Stimulated activated CD8-positive, alpha-beta memory T cell treated with anti-CD3 and anti-CD28 coated beads, Interleukin-7, amount 100 ng/mL, for 1 hour (primary cell): ENCODE measurements at places on chromosomes 6 and 20.

- DNase-seq: no peak
These were observed 272.3 kb downstream of the KHDC1L start for GRCh38 chr6:72952808-72953630.

DNA sequence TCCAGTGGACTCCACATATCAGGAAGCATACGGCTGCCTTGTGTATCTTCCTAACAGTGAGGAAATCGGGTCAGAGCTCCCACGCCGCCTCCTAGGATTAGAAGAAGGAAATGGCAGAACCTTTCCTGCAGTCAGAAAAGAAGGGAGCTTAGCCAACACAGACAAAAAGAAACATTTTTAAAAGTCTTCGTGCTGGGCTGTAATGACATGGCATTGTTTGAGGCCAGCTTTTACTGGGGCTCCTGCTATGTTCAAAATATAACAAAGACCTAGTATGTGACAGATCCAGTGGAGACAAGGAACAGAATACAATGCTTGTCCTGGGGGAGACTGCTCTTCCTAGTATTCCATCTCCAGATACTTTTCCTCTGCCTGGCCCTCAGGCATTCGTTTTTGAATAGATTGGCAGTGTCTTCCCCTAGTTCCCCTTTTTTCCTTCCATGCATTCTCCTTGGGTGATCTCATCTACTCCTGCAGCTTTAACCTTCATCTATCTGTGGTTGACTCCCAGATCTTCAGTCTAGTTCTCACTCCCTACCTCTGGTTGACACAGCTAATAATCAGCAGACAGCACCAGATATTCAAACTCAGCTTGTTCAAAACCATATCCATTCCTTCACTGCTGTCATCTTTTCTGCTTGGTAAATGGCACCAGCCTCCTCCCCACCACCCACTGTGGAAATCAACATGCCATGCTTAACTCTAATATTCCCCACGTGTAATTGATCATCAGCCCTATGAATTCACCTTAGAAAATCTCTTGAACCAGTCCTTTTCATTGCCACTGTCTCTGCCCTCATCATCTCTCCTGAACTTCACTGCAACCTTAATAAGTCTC, 94.5 kb upstream of the VSTM2L start:
- no peak for DNase-seq

- no peak for DNase-seq
These were observed 4.8 kb downstream of the TAF4 start for GRCh38 chr20:62060631-62061541.

DNA sequence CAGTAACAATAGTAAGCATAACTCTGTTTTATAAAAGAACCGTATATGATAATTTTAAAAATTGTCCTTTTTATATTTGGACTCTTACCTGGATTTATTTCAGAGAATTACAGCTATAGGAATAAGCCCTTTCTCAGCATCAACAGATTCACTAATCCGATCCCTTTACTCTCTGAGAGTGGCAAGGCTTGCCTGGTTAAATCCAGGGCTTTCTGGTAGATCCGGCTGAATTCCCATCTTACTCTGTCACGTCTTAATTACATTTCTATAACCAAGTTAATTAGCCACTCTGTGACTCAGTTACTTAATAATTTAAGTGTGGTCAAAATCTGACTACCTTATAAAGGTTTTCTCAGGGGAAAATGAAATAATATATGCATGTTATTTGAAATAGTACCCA, 294.7 kb downstream of the FRK start:
- DNase-seq: no peak

GRCh38 chr20:58753922-58754551, 61.4 kb downstream of the NPEPL1 start:
- no peak for DNase-seq

DNA sequence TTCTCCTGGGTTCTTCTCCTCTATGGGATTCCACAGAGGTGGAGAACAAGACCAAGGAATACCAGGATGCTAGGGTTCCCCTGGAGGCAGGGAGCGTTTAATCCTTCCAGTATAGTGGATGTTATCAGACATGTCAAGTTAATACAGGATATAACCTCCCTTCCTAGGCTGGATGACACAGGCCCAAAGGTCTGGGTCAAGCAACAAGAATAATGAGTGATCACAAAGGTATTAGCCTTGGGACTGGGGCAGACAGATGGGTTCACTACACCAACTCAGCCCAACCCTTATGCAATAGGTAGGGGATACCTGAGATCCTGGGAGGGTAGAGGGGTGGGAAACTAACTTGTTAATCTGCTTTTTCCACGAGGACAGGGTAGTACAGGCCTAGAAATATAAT, 690.3 kb downstream of the HTR1B start:
- no peak for DNase-seq

DNA sequence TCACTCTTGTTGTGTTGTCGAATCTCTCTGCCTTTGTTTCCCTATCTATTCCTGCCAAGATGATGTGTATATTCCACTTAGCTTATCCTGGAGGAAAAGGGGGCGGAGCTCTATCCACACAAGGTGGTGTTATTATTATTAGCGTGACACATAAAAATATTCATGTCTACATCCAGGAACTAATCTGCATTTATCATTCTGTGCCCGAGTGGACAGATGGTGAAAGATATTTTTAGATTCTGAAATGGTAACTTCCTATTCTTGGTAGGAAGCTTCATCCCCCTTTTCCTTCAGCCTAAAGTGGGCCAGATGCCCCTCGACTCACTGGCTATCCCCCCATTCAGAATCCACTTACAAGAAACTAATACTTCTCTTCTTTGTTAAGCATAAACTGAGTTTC, 2.0 kb downstream of the XKR7 start:
- DNase-seq: no peak

GRCh38 chr20:30175681-30176080, 1081.8 kb upstream of the DEFB115 start:
- DNase-seq: no peak

- no peak for DNase-seq
These were observed 78.2 kb downstream of the LAMA4 start for GRCh38 chr6:112176175-112176574.

DNA sequence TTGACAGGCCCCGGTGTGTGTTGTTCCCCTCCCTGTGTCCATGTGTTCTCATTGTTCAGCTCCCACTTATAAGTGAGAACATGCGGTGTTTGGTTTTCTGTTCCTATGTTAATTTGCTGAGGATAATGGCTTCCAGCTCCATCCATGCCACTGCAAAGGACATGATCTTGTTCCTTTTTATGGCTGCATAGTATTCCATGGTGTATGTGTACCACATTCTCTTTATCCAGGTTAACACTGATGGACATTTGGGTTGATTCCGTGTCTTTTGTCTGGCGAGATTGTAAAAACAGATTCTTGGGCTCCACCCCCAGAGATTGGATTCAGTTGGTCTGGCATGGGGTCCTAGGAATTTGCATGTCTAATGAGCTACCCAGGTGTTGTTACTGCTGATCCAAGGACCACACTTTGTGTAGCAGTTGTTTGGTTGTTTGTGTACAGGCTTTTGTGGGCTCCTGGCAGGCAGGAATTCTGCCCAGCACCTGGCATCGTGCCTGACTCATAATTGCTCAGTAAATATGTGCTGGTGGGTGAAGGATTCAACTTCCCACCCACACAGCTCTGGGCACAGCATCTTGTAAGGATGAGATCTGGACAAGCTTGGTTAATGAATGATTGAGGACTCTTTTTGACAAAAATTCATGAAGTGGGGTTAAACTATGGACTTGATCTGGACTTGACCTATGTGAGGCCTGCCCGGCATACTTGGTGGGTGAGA, 5.2 kb downstream of the TOX2 start:
- DNase-seq: no peak

- no peak for DNase-seq
These were observed 168.4 kb downstream of the DOK5 start for GRCh38 chr20:54643761-54644160.

GRCh38 chr6:89217299-89217910, at the start of gene GABRR1:
GABRR1 (minus strand) TSS chr6:89217358; CDS start chr6:89217322, 36 bp downstream.
- DNase-seq: no peak

- DNase-seq: no peak
These were observed 141.4 kb downstream of the OGFRL1 start for GRCh38 chr6:71430018-71430417.

GRCh38 chr6:3635482-3635881, 116.0 kb downstream of the PXDC1 start:
- no peak for DNase-seq

DNA sequence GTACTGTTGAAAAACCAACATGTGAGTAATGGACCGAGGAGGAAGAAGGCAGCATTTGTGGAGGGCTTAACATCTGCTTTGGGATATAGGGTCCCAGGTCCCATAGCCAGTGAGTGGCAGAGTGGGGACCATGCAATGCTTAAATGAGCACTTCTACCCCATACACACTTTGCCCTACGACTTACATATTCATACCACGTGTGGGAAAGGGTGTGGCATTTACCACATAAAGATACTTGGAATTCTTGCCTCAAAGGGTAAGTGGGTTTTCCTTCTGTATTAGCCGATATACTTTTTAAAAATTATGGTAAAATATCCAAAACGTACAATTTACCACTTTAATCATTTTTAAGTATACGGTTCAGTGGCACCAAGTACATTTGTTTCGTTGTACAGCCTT, 199.3 kb downstream of the BACH2 start:
- no peak for DNase-seq

DNA sequence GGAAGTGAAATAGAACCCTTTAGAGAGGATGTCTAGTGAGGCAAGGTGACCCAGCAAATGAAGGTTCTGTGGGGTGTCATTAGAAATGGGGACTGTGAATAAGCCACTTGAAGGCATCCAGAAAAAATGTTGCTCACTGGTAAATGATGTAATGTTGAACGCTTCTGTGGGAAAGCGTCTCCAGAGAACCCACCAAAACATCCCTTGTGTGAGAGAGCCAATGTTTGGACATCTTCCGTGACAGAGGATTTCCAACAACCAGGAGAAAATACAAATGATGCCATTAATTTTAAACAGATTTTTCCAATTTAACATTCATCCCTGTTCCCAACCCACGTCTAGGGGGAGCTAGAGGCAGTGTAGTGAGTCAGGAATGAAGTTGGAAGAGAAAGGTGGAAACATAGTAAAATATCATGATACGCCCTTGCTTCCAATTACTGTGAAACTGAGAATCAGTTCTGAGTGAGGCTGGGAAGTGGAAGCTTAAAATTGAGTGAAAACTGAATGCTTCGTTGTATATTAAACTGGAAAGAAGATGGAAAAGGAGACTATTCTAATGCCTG, 584.2 kb downstream of the CD109 start:
- no peak for DNase-seq

DNA sequence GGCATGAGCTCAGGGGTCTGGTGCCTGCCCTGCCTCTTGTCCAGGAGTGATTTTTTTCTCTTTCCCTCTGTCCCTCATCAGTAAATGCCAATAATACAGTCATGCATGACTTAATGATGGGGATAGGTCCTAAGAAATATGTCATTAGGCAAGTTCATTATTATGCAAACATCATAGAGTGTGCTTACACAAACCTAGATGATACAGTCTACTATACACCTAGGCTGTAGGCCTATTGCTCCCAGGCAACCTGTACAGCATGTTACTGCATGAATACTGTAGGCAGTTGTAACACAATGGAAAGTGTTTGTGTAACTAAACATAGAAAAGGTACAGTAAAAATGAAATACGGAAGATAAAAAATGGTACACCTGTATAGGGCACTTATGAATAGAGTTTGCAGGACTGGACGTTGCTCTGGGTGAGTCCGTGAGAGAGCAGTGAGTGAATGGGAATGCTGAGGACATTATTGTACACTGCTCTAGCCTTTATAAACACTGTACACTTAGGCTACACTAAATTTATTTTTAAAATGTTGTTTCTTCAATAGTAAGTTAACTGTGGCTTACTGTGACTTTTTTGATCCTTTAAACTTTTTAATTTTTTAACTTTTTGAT, 22.1 kb downstream of the PBOV1 start:
- DNase-seq: no peak

GRCh38 chr6:99093456-99094190, 145.9 kb upstream of the FBXL4 start:
- no peak for DNase-seq

DNA sequence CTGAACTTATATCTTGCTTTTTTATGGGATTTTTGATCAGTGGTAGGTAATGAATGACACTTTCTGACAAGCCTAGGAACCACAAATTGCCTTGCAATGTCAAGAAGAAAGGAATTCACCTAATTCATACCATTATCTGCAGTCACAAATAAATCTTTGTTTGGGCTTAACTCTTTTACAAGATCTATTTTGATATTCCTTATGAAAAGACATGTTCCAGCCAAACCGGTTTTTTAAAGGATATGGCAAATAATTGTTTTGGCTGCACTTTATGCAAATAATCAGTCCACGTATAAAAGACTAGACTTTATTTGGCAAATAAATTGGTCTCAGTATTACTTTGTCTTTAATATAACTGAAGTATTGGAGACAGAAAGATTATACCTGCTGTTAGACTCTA, 771.7 kb upstream of the ADGRB3 start:
- DNase-seq: no peak

DNA sequence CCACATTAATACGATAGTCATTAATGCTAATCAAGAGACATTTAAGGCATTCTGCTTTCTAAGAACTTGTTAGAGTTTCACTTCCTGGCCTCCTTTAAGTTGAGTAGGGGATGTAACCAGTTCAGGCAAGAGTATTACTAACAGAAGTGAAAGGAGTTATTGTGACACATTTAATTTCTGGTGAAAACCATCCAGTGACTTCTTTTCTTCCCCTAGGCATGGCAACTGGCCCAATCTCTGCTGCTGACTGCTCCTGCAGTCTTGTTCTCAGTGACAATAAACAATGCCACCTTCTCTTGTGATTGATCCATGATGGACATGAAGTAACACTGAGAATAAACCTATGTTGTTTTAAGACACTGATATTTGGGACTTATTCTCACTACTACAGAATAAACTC, 130.9 kb upstream of the DEFB112 start:
- DNase-seq: no peak

- DNase-seq: no peak
These were observed 182.8 kb downstream of the UTRN start for GRCh38 chr6:144467921-144468320.

DNA sequence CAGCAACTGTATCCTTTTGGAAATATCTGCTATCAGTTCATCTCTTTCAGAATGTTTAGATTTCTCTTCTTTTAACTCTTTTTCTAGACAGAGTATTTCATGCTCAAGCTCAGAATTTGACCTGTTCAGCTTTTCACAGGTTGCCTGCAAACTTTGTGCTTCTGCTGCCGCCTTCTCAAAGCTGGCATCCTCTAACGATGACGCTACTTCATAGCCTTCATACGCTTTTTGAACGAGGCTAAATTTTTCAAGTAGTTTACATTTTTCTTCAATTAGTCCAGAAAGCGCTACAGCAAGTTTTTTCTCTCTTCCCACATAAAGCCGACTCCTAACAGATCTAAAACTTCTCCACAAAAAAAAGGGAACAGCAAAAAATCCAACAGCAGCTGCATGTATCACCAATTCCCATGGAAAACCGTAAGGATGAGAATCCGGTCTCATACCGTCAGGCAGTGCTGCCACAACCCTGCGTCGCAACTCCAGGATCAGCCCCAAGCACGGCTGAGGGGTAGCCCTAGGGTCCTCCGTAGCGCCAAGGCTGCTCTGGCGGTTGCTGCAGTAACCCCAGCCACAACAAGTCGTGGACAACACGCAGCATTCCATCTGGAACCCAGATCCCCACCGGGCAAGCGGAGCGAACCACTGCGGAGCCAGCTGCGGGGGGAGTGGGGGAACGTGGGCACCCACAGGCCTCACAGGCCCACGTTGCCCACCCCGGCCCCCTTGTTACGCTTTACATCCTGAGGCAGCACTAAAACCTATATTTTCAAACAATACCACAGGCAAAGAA, 30.6 kb downstream of the DACT2 start:
- DNase-seq: no peak

GRCh38 chr20:2032168-2032567, 38.3 kb upstream of the PDYN start:
- DNase-seq: no peak

GRCh38 chr6:133890711-133891148, 1.8 kb downstream of the TCF21 start:
- no peak for DNase-seq
